ENCODE measurements at places on chromosomes 6 and 20.
A peak's percentile ranks its signal among the peaks of the same experiment; 100 is the strongest.

GRCh38 chr6:42745083-42745639, 742 bp downstream of the TBCC start:
- DNase-seq, result peak; percentile 12
- peaks cover 2% of the 10 kb centered on the region for H3K36me3 ChIP-seq
- no peaks in the 10 kb centered on the region for H3K27me3 ChIP-seq
- peak overlapping the region; percentile 93 for H3K27ac ChIP-seq
- peaks cover 19% of the 10 kb centered on the region for H3K4me1 ChIP-seq
- peak overlapping the region; percentile 92 for H3K4me3 ChIP-seq

DNA sequence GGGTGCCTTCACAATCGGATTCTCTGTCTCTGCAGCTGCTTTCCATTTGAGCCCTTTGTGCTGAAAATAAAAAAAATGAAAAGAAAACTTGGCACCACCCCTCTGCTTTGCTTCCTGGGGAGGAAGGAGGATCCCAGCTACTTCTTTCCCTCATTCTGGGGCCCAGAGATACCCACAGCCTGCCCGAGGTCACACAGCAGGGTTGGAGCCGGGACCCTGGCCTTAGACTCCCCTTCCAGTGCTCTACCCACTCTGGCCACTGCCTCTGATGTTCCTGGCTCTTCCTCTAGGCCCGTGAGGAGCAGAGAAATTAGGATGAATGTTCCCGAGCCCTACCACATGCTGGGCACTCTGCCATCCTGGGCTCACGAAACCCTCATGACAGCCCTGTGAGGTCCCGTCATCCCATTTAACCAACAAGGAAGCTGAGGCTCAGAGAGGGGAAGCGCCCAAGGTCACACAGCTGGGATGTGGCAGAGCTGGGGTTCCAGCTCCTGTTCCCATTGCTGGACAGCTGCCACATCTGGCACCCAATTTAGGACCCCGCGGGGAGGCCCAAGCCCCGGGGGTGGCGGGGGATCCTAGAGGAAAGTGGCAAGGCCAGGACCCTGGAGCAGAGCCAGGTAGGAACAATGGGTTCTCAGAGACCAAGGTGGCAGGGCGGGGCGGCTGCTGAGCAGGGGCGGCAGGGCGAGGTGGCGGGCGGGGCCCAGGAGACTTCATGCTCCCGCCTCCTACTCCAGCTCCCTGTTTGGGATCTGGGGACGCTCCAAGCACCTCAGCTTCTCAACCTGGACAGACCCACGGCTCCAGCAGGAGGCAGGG, 76.6 kb downstream of the CEBPB start:
- peaks cover 36% of the 10 kb centered on the region for H3K27me3 ChIP-seq
- H3K4me1 ChIP-seq, result peaks cover 5% of the 10 kb centered on the region
- no peak for DNase-seq
- H3K36me3 ChIP-seq, result peaks cover 2% of the 10 kb centered on the region
- H3K27ac ChIP-seq, result no peak overlapping the region
- H3K4me3 ChIP-seq, result no peak overlapping the region

GRCh38 chr20:10490257-10490656, 55.2 kb downstream of the SLX4IP start:
- H3K27me3 ChIP-seq, result no peaks in the 10 kb centered on the region
- H3K36me3 ChIP-seq, result peaks cover 2% of the 10 kb centered on the region
- no peak for DNase-seq
- H3K27ac ChIP-seq, result no peak overlapping the region
- peaks cover 21% of the 10 kb centered on the region for H3K4me1 ChIP-seq

DNA sequence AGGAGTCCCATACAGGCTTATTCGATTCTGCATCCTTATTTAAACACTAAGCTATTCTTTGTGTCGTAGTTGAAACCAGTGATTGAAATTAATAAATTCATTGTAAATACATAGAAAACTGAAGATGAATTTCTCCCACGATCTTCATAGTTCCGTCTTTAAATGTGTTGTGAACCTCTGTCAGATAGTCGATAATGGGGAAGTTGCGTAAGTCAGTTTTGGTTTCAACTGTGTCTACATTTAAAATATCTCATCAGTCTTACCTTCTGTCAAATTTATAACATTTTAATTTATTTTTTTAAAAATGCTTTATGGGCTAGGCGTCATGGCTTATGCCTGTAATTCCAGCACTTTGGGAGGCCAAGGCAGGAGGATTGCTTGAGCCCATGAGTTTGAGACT, 12.7 kb downstream of the STX11 start:
- no peak overlapping the region for H3K27ac ChIP-seq
- peaks cover 4% of the 10 kb centered on the region for H3K36me3 ChIP-seq
- H3K4me3 ChIP-seq, result no peak overlapping the region
- no peaks in the 10 kb centered on the region for H3K27me3 ChIP-seq
- DNase-seq, result no peak
- H3K4me1 ChIP-seq, result peaks cover 13% of the 10 kb centered on the region

- H3K27ac ChIP-seq, result no peak overlapping the region
- DNase-seq, result no peak
Measured at GRCh38 chr6:50842446-50842845, 23.8 kb downstream of the TFAP2B start.

DNA sequence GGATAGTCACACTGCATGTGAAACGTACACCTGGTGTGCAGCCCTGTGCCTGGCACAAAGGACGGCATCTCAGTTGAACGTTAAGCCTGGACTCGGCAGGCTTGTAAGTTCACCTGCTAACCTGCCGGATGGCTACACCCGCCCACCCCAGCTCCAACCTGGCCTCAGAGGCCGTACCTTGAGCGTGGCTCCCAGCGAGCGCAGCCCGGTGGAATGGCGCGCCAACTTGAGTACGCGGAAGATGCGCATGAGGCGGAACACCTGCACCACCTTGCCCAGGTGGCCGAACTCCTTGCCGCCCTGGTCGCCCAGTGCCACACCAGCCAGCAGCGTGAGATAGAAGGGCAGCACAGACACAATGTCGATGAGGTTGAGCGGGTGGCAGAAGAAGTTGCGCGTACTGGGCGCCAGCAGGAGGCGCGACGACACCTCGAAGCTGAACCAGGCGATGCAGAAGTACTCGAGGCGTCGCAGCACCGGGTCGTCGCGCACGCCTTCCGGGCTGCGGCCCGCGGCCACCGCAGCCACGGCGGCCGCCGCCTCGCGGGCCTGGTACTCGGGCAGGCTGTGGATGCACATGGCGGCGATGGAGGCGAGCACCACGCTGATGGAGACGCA, 3.3 kb downstream of the KCNS1 start:
- peaks cover 41% of the 10 kb centered on the region for H3K27me3 ChIP-seq
- H3K4me1 ChIP-seq, result peaks cover 14% of the 10 kb centered on the region
- DNase-seq, result no peak
- H3K4me3 ChIP-seq, result peak overlapping the region; percentile 81

DNA sequence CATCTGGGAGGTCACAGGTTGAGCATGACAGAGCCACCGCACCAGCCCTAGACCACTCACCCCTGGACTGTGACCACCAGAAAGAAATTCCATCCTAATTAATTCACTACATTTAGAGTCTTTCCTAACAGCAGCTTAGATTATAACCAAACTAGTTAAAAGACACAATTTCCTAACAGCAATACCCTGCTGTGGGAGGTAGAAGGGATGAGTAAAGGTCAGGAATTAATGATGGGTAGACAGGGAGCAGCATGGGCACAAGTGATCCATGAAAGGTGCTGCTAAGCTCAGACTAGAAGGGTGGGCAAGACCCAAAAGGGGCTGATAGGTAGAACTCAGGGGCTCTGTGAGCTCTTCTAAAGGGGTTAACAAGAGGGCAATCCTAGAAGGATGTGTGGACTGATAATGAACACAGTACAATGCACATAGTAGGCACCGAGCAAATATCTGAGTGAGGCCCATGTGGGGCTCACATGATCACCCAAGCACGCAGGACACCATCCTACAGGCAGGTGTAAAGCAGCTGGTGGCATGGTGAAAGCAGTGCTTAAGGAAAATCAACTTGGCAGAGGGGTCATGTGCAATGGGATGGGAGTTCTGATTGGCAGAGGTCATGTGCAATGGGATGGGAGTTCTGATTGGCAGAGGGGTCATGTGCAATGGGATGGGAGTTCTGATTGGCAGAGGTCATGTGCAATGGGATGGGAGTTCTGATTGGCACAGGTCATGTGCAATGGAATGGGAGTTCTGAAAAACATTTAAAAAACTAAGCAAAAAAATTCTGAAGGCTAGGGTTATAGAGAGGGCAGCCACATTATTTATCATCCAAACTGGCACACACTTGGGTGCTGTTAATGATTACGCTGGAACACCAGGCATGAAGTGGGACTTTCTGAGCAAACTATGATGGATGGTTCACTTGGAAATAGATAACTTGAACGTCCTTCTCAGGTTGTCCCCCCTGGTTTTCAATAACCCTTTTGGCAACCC, 188.2 kb upstream of the FOXQ1 start:
- peaks cover 3% of the 10 kb centered on the region for H3K4me1 ChIP-seq
- H3K27me3 ChIP-seq, result peaks cover 33% of the 10 kb centered on the region
- DNase-seq, result no peak
- no peaks in the 10 kb centered on the region for H3K36me3 ChIP-seq

GRCh38 chr20:9985773-9986172, 49.0 kb upstream of the ANKEF1 start:
- H3K27me3 ChIP-seq, result peaks cover 25% of the 10 kb centered on the region
- no peaks in the 10 kb centered on the region for H3K4me1 ChIP-seq
- H3K4me3 ChIP-seq, result no peak overlapping the region
- no peaks in the 10 kb centered on the region for H3K36me3 ChIP-seq

GRCh38 chr6:110020888-110021287, 42.8 kb downstream of the GPR6 start:
- peak overlapping the region; percentile 7 for H3K4me3 ChIP-seq
- peaks cover 10% of the 10 kb centered on the region for H3K4me1 ChIP-seq
- no peaks in the 10 kb centered on the region for H3K36me3 ChIP-seq

GRCh38 chr6:125200941-125201340, 47.4 kb downstream of the TPD52L1 start:
- peaks cover 3% of the 10 kb centered on the region for H3K4me1 ChIP-seq
- H3K36me3 ChIP-seq, result no peaks in the 10 kb centered on the region
- peaks cover 21% of the 10 kb centered on the region for H3K27me3 ChIP-seq
- H3K4me3 ChIP-seq, result no peak overlapping the region

DNA sequence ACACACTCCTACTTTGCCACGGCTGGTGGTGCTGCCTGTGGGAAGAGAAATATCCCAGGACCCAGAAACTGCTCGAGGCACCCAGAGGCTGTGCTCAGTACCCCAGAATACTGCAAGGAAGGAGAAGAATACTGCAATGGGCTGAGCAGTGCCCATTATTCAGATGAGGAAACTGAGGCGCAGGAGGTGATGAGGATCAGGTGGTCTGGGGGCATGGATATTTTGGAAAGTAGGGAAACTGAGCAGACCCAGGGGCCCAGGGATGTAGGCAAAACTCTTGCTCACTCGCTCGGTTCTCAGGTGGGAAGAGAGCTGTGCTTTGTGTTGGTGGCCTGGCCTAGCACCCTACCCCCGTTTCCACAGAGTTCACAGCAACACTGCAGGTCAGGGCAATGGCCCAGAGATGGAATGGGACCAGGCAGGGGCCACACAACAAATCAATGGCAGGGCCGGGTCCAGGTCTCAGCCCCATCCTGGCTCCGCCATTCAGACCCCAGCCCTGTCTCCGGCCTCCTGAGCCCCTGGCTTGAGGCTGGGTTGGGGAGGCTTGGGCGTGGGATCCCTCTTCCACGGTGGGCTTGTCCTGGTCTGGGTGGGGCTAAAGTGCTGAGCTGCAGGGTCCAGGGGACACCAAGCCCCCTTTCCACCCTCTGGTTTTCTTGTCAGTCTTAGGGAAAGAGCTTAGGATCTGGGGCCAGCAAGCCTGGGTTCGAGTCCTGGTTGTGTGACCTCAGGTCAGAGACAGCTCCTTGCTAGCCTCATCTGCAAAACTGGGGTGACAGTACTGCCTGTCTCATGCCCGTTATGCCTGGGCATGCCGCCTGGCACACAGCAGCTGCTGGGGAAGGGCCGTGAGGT, 33.9 kb downstream of the SUN5 start:
- H3K27ac ChIP-seq, result no peak overlapping the region
- peaks cover 48% of the 10 kb centered on the region for H3K4me1 ChIP-seq
- peak overlapping the region; percentile 72 for H3K4me3 ChIP-seq
- H3K36me3 ChIP-seq, result no peaks in the 10 kb centered on the region

DNA sequence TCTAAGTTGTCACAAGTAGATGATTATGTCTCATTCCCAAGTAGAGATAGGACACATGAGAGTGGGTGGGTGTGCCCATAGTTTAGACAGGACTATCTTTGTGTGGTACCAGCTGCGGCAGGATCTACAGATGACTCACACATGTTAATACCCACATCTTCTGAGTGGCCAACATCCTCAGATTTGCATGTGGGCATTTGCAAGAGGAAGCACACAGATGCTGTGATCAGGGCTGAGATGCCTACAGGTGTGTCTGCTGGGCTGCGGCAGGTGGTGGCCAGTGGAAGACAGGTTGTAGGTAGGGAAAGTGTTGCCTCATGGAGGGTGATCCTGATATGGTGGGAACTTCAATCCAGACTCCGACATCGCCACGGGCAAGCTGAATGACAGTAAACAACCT, 50.8 kb downstream of the UTRN start:
- no peak for DNase-seq
- H3K27ac ChIP-seq, result peak overlapping the region; percentile 92
- peaks cover 30% of the 10 kb centered on the region for H3K4me1 ChIP-seq
- no peaks in the 10 kb centered on the region for H3K27me3 ChIP-seq
- H3K36me3 ChIP-seq, result no peaks in the 10 kb centered on the region

DNA sequence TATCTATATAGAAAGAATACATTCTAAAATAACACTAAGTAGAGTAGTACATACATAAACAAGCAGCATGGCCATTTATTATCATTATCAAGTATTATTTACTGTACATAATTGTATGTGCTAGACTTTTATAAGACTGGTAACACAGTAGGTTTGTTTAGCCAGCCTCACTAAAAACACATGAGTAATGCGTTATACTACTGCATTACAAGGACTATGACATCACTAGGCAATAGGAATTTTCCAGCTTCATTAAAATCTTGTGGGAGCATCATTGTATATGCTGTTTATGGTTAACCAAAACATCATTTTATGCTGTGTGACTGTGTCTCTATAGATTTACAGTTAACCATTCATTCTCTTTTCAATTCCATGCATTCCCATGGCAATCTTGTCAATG, 131.7 kb upstream of the HDGFL1 start:
- H3K4me1 ChIP-seq, result no peaks in the 10 kb centered on the region
- H3K27me3 ChIP-seq, result no peaks in the 10 kb centered on the region
- H3K27ac ChIP-seq, result no peak overlapping the region
- no peak for DNase-seq
- H3K36me3 ChIP-seq, result no peaks in the 10 kb centered on the region

DNA sequence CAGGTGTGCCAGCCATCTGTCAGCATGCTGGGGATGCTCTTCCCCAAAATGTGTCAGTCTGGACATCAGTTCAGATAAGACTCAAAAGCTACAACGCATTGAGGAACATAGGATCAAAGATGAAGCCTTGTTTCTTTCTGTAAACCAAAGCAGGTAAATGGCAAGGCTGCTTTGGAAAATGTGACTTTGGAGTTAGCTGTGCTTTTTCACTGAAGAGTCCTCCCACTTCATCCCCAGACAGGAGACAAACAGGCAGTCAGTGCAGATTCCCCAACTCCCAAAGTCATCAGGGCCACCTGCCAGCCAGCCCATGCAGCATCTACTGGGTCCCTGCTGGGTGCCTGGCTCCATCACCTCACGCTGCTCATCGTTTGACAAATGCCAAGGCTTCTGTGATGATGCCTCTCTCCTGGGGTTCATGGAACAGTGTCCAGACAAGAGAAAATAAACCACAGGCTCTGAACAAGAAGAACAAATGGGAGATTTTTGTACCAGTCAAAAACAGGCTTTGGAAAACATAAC, 205.0 kb upstream of the BTBD3 start:
- no peak overlapping the region for H3K27ac ChIP-seq
- no peak overlapping the region for H3K4me3 ChIP-seq
- H3K27me3 ChIP-seq, result no peaks in the 10 kb centered on the region

Data from T-helper 17 cell (primary cell).